ENCODE measurements at places on chromosomes 5 and 9.

DNA sequence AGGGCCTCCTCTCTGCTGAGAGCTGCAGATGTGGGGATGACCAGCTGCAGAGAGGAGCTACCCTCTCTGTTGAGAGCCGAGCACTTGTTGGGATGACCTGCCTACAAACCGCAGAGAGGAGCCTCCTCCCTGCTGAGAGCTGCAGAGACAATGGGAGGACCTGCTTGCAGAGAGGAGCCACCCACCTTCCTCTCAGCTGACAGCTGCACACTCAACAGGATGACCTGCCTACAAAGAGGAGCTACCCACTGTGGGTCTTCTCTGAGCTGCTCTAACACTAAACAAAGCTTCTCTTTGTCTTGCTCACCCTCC is 19.6 kb downstream of the TMEM38B start:
- no peak for DNase-seq

DNA sequence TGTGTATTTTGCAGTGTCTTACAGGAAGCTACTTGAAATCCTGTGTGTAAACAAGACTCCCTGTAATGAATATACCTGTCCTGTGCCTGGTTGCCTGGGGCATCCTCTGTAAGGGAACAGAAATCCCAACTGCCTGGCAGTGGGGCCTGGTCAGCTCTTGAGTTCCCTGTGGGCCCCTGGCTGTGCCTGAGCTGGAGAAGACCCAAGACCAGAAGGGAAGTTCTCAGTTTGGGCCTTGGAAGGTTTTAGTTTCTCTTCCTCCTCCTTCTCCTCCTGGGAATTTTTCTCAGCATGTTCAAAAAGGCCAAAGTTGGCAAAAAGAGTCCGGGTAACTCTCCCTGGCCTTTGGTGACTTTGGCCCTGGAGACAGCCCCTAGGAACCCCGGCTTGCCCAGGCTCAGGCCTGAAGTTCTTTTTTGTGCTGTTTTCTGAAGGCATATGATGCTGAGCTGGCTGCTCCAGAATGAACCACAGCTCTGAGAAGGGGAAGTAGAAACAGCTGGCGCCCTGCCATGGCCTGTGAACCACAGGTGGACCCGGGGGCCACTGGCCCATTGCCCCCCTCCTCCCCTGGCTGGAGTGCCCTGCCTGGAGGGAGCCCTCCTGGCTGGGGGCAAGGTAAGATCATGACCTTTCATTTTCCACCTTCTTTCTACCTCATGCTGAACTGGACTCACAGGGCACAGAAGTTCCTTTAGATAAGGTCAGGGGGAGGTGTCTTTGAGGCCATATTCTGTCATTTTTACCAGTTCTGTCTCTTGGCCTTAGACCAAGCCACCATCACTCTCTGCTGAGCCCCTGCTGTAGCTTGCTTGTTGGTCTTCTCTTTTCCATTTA is 5.8 kb downstream of the TMEM268 start:
- DNase-seq: no peak

DNA sequence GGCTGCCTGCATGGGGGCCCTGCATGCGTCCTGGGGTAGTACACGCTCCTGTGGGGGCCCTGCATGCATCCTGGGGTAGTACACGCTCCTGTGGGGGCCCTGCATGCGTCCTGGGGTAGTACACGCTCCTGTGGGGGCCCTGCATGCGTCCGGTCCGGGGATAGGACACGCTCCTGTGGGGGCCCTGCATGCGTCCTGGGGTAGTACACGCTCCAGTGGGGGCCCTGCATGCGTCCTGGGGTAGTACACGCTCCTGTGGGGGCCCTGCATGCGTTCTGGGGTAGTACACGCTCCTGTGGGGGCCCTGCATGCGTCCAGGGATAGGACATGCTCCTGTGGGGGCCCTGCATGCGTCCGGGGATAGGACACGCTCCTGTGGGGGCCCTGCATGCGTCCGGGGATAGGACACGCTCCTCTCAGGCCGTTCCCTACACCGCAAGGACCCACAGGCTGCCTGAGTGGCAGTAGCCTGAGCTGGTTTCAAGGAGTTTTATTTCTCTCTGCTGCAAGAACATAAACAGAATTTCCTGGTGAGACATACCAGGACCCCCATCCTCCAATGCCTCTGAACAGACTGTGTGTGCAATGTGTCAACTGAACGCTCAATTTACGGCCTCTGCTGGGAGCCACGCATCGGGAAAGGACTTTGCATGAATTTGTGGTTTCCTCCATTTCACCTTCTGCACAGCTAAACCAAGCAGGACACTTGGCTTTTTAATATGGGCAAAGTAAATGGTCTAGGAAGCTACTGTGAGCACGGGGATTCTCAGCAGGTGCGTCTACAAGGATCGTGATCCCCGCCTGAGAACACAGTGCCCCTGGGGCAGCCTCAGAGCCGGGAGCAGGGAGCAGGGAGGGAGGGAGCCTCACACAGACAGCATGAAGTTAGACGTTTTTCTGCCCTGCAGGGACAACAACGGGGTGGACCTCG is 48.9 kb upstream of the CLPTM1L start:
- DNase-seq: no peak

- DNase-seq: no peak
Observed at GRCh38 chr5:112183103-112183711, 235.9 kb downstream of the EPB41L4A start.

DNA sequence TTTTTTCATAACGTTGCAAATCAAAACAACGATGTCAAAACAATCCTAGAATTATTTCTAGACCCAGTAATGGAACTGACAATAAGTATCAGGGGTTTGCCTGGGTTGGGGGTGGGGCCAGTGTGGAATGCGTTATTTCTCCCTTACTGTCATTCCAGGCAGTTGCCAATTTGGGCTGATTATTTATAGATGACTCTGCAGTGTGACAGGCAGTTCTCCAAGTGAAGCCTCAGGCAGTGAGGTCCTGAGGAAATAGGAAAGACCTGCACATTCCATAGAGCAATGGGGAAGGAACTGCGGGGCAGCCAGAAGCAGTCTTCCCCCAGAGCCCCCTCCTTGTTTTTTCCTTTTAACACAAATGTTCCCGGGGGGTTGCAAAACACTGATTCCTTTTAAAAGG is 179.0 kb downstream of the YTHDC2 start:
- no peak for DNase-seq

GRCh38 chr9:97980479-97980803 is 2.7 kb upstream of the ANP32B start:
- DNase-seq: no peak

DNA sequence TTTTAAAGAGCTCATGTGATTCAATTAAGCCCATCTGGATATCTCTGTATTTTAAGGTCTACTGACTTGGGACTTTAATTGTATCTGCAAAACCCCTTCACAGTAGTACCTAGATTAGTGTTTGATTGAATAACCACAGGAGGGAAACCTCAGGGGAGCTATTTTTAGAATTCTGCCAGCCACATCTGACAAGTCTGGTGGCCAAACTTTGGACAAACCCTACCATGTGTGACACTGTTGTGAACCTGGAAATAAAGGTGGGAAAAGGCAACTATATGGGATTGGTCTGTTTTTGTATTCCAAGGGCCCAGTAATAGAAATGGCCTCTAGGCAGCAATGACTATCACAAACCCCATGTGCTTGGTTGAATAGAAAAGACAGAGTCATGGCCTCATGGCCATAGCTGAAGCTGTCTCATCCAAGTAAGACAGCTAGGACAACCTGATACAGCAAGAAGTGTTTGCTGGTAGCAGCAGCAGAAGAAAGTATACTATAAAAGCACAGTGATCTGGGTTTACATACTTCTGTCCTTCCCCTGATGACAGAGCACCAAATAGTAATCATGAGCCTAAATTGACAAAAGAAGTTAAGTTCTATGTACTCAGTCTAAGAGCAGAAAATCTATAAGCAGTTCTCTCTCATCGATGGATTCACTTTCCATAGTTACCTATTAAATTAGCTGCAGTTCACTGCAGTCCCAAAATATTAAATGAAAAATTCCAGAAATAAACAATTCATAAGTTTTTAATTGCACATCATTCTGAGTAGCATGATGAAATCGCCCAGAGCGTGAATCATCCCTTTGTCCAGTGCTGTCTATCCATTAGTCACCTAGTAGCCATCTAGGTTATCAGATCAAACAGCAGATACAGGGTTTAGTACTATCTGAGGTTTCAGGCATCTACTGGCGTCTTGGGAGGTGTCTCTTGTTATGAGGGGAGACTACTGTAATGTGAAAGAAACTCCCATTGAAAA is 189.8 kb downstream of the ARHGAP26 start:
- DNase-seq: no peak

GRCh38 chr9:26170190-26170589 is 491.9 kb upstream of the TUSC1 start:
- no peak for DNase-seq

GRCh38 chr9:119003201-119003611 is 366.0 kb downstream of the BRINP1 start:
- no peak for DNase-seq

GRCh38 chr9:111412280-111412679 is 71.9 kb downstream of the ECPAS start:
- DNase-seq: no peak

- DNase-seq: no peak
Observed at GRCh38 chr5:175306381-175306780, 137.6 kb downstream of the DRD1 start.

- no peak for DNase-seq
Observed at GRCh38 chr5:157857816-157858526, 974 bp downstream of the CLINT1 start.

GRCh38 chr5:1390861-1391600 is 46.1 kb upstream of the CLPTM1L start:
- DNase-seq: no peak

DNA sequence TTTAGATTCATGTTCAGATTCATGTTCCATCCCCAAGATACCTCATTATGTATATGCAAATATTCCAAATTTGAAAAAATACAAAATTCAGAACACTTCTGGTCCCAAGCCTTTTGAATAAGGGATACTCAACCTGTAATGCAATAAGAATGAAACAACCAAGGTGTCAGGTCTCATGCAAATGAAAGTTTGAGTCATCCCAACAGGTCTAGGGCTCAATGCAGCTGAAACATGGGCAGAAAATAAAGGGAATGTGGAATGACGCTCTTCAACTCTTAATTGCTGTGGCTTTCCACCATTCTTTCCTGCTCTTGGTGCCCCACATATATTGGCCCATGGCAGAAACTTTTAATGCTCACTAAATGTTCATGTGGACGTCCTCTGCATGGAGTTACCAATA is 107.3 kb upstream of the DAPK1 start:
- no peak for DNase-seq

- peak; percentile 8 for DNase-seq
Observed at GRCh38 chr5:22541037-22541436, 312.1 kb downstream of the CDH12 start.

DNA sequence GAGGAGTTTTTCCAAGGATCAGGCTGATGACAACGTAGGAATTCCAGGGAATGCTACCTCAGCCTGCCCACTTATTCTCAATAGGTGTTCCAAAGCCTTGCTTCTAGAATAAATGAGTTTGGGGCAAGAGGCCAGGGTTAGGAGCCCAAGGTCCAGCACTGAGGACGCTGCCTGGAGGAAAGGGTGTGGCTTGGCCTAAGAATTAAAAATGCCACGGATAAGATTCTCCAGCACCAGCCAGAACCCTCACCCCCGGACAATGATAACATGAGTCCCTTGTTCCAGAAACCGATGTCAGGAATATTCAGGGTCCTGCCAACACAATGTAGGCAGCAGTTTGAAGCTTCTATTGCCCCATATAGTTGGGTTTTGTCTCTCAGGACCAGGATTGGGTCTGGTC is 7.6 kb downstream of the SPRY4 start:
- DNase-seq: no peak

DNA sequence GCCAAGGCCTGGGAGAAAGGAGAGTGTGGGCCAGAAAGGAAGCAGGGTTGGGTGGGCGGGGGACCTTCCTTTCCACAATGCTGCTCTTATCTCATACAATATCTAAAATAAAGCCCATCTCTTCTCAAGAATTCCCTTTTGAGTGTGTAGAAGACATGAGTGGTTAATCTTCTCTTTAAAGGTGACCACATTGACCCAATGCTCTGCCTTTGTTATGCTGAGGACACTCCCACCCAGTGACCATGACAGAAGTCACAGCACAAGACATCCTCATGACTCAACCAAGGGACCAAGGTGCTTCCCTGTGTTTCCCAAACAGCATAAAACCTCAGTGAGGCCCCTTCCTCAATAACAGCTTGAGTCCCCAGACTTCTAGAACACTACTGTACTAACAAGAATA is 193.0 kb upstream of the ADAMTS16 start:
- no peak for DNase-seq

DNA sequence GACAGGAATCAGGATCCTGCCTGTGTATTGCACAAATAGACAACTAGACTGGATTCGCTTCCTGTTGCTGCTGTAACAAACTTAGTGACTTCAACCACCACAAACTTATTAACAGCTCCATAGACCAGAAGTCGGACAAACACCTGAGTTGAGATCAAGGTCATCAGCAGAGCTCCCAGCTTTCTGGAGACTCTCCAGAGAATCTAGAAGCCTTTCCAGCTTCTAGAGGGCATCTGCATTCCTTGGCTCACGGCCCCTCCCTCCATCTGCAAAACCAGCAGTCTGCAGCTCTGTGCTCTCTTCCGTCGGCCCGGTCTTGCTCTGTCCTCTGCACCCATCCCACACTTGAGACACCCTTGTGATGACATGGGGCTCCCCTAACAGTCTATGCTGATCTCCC is 99.1 kb downstream of the KCNT1 start:
- no peak for DNase-seq

- DNase-seq: no peak
Observed at GRCh38 chr5:10489810-10490426, 48.2 kb downstream of the ROPN1L start.

GRCh38 chr9:137112564-137113384 is 1.8 kb downstream of the DPP7 start:
- DNase-seq: no peak

GRCh38 chr5:118042076-118042475 is 946.3 kb downstream of the DTWD2 start:
- no peak for DNase-seq

GRCh38 chr9:4296217-4296616 is 3.7 kb downstream of the GLIS3 start:
- DNase-seq: no peak

GRCh38 chr9:78298046-78298765 is 1.3 kb downstream of the PSAT1 start:
- no peak for DNase-seq

DNA sequence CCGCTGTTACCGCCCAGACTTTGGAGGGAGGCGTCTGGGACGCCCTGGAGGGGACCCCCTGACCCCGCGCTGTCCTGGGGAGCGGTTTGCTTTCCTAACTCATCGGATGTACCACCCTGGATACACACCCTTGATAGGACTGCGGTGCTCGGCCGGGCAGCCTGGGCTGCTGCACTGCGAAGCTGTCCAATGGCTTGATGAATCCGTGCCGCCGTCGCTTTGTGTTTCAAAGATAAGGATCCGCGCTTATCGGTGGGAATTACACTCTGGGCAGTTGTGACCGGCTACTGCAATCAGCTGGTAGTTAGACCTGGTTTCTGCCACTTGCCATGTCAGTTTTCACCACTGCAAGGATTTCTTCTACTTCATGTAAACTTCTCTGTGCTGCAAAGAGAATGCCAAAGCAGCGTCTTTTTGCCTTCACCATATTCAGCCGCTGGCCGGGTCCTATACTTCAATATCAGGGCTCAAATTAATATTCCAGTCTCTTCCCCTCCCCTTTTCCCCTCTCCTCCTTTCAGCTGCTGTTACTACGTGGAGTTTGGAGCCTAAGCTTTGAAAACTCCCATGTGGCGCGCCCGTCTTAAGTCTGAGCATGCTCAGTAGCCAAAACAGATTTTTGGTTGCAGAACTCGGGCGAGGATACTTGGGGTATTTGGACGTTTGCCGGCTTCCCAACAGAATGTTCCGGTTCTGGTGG is 727 bp downstream of the SMAD5 start:
- DNase-seq: no peak
